Skeletal muscle cell (primary cell): ENCODE measurements at places on chromosomes 4 and X.

GRCh38 chr4:27085396-27085795, 224.8 kb downstream of the STIM2 start:
- no peak for DNase-seq

- DNase-seq = peak; percentile 74
Observed at GRCh38 chrX:87517571-87518141, at the start of gene KLHL4. KLHL4 (plus strand) TSS chrX:87517802; CDS start chrX:87517894, 92 bp downstream.

- no peak for DNase-seq
Observed at GRCh38 chr4:3772632-3773031, 6.4 kb downstream of the ADRA2C start.

GRCh38 chr4:113051361-113051760, 1.9 kb downstream of the ANK2 start:
- no peak for DNase-seq

DNA sequence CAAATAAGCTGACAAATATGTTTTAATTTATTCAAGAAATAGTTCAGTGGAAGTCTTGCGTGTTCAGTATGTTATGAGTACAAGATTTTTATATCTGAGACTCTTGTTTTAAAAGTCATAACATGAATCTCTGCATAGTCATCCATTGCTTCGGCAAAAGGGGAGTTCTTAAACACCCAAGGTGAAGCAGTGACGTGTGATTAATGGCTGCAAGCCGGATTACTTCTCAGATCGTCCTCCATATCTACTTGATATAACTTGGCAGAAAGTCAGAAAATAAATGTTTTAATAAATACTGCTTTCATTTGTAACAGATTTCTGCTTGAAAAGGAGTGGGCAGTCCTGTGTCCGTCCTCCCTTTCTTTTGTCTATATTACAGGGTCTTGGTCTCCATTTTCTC, 64.6 kb upstream of the IL15 start:
- no peak for DNase-seq

- DNase-seq = no peak
Observed at GRCh38 chr4:118718511-118719170, 33.4 kb downstream of the METTL14 start.

DNA sequence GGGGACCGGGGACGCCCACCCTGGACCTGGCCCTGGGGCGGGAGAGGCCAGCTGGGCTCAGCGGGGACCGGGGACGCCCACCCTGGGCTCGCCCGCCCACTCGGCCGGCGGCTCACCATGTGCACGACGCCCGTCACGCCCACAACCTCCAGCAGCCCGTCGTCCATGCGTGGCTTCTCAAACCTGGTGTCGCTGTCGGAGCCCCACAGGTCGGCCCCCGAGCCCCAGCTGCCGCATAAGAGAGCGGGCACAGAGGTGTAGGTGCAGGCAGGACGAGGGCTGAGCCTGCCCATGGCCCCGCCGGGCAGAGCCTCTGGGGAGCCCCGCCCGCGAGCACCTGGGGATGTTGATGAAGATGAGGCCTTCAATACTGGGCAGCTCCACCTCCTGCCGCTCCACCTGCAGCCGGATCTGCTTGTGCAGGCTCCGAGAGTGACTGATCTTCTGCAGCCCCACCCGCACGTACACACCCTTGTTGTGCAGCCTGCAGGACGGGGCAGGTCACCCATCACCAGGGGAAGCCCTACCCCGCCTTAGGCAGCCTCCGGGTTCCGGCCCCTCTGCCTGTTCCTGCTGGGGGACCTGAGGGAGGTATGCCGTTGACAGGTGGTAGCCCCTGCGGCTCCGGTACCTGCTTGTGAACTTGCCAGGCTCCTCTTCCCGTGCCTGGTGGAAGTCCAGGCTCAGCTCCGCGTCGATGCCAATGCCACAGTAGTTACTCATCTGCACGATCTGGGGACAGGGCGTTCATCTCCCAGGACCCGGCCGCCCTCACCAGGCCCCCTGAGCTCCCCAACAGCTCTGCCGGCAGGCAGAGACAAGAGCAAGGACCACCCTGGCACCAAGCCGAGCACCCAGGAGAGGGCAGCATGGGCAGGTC, 11.8 kb downstream of the DGKQ start:
- no peak for DNase-seq

- DNase-seq = no peak
Observed at GRCh38 chrX:79065696-79066095, 78.8 kb upstream of the GPR174 start.

DNA sequence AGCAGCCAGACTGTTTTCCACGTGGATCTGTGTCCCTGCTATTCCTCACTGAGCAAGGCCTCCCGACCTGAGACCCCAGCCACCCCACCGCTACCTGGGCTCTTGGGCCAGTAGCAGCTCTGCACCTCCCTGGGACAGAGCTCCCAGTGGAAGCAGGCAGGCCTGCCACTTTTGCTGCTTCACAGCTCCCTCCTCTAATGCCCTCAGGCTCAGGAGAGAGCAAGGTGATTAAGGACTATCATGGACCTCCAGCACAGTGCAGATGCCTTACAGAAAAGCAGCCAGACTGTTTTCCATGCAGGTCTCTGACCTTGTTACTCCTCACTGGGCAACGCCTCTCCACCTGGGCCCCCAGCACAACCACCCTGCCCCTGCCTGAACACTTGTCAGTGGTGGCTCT, 37.0 kb downstream of the AWAT2 start:
- DNase-seq = no peak

DNA sequence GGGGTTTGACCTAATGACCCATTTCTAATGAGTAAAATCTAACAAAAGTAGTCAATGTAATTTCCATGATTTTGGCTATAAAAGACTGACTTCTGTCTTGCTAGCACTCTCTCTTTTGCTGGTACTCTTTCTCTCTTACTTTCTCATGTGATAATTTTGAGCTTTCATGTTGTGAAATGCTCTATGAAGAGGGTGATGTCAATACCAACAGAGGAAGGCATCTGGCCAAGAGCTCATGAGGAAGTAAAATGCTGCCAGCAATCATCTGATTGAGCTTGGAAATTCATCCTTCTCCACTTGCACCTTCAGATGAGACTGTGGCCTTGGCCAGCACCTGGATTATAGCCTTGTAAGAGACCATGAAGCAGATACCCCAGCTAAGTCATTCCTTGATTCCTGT, 347.7 kb downstream of the HS3ST1 start:
- no peak for DNase-seq

- DNase-seq = no peak
Observed at GRCh38 chr4:127888559-127888958, 7.9 kb downstream of the PLK4 start.

- DNase-seq = no peak
Observed at GRCh38 chrX:30620125-30620524, 33.1 kb upstream of the GK start.

- DNase-seq = no peak
Observed at GRCh38 chr4:77581724-77582123, 23.9 kb upstream of the CXCL13 start.

GRCh38 chr4:138616775-138617174, 374.6 kb upstream of the SLC7A11 start:
- DNase-seq = no peak

- DNase-seq = no peak
Observed at GRCh38 chr4:65311120-65311519, 359.2 kb downstream of the EPHA5 start.

DNA sequence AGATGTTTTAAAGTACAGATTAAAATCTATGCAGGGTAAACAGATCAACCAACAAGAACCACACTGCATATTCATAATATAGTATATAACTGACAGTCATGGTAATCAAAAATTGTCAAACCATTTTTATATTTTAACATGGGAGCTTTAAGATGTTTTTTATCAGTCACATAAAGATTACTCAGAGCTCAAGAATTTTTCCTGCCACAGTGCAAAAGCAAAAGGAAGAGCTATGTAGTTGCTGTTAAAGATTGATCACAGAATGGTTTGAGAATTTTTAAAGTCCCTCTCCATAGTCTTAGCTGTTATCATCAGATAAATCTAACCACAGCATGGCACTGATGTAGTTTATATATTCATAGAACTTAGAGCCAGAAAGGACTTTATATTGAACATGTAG, 8.5 kb downstream of the RAB9B start:
- DNase-seq = no peak

DNA sequence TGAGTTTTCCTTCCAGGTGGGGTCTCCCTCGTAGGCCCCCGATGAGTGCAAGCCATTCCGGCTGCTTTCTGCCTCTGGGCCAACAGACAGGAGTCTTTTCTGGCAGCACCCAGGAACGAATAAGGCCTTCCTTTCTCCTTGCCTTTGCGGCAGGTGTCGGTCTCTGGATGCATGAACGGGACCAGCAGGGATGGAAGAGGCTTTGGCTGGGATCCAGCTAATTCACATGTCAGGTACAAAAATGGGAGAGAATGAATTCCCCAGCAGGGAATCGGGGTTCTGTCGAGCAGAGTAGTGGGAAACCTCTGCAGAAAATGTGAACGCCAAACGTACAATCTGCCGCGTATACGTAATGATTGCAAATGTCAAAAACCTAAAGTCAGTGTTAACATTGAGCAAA, 146.1 kb upstream of the TBL1X start:
- DNase-seq = no peak

GRCh38 chr4:79679859-79680258, 271.8 kb upstream of the GK2 start:
- no peak for DNase-seq

DNA sequence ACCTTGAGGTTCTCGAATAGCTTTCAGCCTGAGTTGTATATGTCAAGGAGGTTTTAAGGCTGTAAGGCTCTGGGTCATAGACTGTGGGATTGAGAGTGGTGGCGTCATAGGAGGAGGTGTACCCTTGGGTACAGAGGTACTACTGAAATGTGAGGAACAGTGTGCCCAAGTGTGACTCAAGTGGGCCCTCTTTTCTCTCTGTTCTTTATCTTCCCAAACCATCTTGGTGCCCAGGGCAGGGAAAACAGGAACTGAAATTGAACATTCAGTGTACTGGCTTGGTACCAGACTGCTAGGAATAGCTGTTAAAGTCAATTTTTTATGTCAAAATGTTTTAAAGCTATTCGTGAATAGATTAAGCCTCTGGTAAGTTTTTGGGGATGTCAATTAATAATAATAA, 136.2 kb upstream of the RPS6KA3 start:
- no peak for DNase-seq

DNA sequence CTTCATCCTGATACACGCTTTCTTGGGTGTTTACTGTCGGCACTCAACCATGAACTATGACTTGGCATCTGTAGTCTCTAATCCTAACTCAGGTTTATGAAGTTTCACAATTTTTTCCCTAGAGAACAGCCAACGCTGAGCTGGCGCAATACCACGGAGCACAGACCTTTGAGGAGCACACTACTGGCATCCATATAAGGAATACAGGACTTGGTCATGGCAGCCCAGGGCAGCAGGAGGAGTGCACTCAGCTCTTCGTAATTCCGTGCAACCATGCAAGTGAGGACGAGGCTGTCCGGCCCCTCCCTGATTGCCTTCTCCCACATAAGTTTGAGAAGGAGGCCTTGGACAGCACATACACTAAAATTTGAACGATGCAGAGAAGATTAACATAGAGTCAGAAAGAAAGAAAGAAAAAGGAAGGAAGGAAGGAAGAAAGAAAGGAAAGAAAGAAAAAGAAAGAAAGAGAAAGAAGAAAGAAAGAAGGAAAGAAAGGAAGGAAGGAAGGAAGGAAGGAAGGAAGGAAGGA, 41.0 kb upstream of the PDLIM5 start:
- peak; percentile 93 for DNase-seq

DNA sequence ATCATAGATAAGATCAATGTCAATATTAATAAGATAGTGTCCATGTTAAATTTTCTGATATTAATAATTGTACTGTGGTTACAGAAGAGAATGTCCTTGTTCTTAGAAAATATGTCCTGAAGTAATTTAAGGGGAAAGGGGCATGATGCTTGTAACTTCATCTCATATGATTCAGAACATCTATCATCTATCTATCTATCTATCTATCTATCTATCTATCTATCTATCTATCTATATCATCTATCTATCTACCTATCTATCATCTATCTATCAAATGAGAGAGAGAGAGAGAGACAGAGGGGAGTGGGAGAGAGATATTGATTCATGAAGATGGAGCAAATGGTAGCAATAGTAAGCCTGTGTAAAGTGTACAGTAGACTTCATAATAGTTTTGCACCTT, 124.8 kb upstream of the FAT1 start:
- no peak for DNase-seq
